Chondrocyte (in vitro differentiated cells): ENCODE measurements at places on chromosomes 12 and 14.

DNA sequence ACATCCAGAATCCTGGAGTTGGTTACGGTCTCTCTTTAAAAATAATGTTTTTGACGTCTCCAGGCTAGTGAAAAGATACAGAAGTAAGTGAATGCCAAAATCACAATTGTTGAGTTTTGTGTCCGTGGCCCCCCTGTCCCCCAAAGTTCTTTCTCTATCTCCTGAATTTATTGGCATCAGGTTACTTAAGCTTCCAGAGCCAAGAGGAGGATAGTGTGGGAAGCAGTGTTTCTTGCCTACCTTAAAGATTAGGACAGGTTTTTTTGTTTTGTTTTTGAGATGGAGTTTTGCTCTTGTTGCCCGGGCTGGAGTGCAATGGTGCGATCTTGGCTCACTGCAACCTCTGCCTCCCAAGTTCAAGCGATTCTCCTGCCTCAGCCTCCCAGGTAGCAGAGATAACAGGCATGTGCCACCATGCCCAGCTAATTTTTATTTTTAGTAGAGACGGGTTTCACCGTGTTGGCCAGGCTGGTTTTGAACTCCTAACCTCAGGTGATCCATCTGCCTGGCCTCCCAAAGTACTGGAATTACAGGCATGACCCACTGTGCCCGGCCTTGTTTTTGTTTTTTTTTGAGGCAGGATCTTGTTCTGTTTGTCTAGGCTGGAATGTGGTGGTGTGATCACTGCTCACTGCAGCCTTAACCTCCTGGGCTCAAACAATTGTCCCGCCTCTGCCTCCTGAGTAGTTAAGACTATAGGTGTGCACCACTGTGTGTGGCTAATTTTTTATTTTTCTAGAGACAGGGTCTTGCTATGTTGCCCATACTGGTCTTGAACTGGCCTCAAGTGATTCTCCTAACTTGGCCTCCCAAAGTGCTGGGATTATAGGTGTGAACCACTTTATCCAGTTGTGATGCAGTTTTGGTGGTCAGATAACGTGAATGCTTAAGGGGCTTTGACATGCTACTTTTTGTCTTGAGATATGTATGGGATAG, 5.4 kb downstream of the SRSF5 start:
- no peak for DNase-seq

- no peak for DNase-seq
Observed at GRCh38 chr12:6450869-6451347, 934 bp upstream of the TAPBPL start.

GRCh38 chr14:38186216-38186615, 21.5 kb upstream of the SSTR1 start:
- no peak for DNase-seq

DNA sequence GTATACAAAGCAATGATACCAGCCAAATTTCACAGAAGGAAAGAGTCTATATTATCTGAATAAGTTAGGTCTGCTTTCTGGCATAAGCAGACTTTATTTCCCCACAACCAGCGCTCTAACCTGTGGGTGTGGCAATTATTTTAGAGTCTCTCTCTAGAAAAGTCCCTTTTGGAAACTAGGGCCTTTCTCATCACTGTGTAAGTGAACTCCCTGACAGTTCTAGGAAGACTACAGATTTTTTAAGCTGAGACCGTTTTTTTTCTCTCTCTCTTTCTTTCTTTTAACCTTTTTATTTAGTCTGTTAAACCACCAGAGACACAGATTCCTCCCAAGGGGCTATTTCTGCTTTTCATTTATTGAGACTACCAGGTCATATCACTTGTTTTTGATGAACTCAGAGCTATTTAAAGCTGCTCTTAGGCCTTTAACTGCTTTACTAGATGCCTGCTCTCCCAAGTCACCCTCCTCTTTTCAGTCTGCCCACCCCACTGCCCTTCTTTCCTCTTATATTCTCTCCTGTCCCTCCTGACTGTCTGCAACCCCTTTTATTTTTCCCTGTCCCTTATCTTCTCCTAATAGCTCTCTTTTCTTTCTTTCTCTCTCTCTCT, 69.2 kb upstream of the ARHGAP5 start:
- no peak for DNase-seq

GRCh38 chr12:23585782-23586163, 363.7 kb downstream of the SOX5 start:
- no peak for DNase-seq

- DNase-seq, result no peak
Observed at GRCh38 chr14:38583471-38583870, 327.6 kb upstream of the CLEC14A start.

DNA sequence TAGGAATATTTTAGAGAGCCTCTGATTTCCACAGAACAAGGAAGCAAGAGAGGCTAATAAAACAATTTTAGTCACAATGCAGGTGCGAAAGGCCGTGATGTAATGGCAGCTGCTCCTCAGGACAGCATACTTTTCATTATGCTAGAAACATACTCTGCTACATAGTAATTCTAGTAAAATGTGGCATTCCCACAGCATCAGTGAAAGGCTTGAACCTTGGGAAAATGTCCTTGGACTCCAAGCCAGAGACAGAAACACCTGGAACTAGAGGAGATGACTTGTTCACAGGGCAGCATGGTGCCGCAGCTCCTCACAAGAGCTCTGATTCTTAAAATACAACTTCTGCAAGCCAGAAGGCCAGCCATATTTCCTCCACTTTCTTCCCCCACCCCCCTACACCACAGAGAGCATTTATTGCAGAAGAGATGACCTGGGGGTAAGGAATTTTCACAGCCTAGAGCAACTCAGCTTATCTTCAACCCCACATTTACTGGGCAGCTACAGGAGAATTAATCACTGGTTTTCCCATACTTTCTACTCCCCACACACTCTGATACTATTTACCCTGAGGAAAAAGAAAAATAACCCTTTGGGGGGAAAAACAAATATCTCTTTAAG, 15.8 kb downstream of the ABCC9 start:
- no peak for DNase-seq

- DNase-seq, result no peak
Observed at GRCh38 chr14:59020382-59020781, 168.1 kb upstream of the DAAM1 start.

DNA sequence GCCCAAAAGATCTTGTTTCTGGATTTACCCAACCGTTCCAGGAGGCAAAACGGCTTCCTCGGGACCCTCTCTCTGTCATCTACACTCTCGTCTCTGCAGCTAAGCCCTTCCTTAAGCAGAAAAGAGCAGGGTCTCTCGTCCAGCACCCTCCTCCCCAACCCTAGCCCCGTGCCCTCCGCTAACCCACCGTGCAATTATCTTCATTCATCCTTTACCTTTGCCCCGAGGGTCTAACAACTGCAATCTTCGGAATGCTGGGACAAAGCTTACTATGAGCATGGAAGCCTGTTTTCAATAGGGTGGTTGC, 276 bp upstream of the BMAL2 start:
- DNase-seq, result no peak

GRCh38 chr14:25516838-25517237, 466.9 kb upstream of the STXBP6 start:
- DNase-seq, result no peak

- no peak for DNase-seq
Observed at GRCh38 chr12:32568228-32568627, 110.9 kb upstream of the DNM1L start.

GRCh38 chr14:91997492-91997891, 42.4 kb downstream of the TRIP11 start:
- DNase-seq, result no peak

DNA sequence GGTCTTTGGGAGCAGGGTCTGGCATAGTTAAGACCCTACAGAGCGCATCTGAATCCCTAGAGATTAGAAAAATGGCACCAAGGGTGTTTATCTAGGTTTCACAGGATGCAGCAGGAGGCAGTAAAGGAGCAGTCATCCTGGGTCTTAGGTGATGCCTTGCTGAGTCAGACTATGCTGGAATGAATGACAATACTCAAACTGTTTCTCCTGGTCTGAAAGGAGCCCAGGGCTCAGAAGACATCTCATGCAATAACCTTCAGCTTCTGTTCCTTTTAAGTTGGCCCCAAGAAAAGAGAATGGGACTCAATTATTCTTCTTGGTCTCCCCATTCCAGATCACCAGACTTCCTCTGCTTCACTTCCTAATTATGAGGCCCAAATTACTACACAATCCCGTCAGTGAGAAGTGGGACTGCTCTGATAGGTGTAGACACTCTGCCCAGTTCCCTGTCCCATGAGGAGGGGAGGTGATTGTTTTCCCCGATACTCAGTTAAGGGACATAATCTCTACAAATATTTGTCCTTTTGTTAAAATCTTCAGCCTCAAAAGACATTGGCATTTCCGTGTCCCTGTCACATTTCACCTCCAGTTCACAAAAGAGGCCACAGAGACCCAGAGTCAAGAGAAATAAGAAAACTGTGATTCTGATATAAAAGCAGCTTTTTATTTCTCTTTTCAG, 14.8 kb upstream of the APOF start:
- no peak for DNase-seq

DNA sequence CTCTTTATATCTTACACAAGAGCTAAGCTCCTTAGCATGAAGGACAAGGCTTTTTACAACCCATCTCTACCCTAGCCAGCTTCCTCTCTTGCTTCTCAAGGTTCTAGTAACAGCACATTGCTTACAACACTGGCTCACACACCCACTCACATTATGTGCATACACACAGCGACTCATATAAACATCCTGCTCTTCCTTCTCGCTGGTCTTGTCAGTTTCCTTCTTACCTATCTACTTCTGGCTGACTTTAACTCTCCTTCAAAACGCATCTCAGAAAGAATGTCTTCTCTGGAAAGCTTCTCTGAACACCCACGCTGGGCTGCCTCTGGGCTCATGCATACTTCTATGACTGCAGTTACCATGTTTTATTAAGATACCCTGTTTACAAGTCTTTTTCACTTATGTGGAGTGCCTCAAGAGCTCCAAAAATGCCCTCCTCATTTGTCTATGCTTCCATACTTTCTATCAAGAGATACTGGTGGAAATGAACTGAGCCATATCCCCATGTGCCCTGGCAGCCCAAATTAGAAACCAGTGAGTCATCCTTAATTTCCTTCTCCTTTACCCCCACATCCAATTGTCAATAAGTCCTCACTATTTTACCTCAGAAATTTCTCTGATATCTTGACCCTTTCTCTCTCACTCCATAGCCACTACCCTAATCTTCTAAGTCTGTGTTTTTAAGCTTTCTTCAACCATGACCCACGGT, 126.9 kb upstream of the KRAS start:
- DNase-seq, result no peak

- peak; percentile 93 for DNase-seq
Observed at GRCh38 chr12:6532051-6532926, 2.0 kb upstream of the GAPDH start.

- DNase-seq, result no peak
Observed at GRCh38 chr14:61889914-61890351, 127.7 kb downstream of the SNAPC1 start.

DNA sequence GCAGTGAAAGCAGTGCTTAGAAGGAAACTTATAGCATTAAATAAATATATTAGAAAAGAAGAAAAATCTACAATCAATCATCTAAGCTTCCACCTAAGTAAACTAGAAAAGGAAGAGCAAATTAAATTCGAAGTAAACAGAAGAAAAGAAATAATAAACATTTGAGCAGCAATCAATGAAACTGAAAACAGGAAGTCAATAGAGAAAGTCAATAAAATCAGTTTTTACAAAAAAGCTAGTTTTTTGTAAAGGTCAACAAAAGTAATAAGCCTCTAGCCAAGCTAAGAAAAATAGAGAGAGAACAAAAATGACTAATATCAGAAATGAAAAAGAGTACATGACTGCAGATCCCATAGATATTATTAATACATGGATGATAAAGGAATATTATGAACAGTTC, 34.2 kb upstream of the KTN1 start:
- no peak for DNase-seq

GRCh38 chr12:110084314-110085015, 36.1 kb upstream of the C12orf76 start:
- DNase-seq, result no peak

DNA sequence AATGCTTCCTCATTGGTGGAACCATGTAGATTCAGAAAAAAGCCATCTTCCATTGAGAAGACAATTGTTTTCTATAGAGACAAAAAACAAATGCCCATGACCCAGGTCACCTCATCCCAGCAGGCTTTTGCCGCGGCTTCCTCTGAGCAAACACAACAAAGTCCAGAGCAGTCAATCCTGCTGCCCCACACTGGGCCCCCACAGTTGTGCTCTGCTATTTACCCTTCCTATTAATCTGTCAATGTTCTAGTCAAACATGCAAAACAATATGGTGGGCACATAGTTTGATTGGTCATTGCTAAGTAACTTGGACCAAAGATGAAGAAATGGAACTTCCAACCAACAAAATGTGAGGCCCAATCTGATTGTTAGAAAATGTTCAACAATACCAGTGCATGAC, 20.7 kb downstream of the C12orf42 start:
- no peak for DNase-seq

DNA sequence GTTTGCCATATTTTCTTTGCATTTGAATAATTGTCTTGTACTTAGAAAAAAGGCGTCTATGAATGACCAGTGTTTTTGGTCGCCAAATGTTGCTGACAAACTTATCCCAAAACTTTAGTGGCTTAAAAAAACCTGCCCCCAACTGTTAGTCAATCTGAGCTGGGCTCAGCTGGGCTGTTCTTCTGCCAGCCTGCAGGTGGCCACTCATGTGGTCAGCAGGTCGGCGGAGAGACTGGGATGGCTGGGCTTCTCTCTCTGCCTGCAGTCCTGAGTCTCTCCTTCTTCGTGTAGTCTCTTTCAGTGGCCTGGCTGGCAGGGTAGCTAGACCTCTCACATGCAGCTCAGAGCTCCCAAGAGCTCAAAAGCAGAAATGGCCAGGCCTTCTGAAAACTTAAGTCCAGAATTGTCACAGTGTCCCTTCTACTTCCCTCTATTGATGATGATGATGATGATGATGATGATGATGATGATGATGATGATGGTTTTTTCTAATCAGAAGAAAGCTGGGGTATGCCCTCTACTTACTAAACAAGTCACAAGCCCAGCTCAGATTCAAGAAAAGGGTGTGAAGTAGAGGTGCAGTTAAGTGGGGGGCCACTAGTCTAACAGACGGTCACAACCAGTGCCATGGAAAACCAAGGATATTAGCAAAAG, 87.9 kb downstream of the PTPN11 start:
- DNase-seq, result no peak

DNA sequence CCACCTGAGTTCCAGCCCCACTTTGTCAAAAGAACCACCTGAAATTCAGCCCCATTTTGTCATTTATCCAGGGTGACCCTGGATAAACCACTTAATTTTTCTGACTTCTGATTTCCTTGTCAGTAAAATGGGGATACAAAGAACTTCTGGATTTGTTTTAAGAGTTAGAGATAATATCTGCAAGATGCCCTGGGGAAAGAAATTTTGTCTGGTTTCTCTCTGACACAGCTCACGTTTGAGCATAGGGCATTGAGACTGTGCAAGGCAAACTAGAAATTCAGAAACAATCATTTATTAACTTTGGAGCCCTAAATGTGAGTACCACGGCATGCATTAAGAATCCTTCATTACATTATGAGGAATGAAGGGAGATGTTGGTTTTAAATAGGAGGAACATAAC, 37.2 kb downstream of the TMTC2 start:
- no peak for DNase-seq

DNA sequence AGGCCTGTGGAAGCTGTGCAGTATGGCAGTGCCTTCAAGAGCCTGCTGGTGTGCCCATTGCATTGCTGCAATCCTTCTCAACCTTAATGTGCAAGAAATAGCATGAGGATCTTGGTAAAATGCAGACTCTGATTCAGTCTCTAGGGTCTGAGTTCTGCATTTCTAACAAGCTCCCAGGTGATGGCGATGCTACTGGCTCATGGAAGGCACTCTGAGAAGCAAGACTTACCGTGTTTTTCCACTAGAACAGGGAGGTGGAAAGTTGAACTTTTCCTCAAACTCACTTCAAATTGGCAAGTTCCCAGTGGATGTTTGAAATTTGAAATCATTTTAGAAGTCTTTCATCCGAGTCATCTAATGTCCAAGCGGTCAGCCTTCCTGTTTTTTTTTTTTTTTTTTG, 55.5 kb downstream of the MYRFL start:
- no peak for DNase-seq

GRCh38 chr12:66331814-66332213, 29.5 kb downstream of the HELB start:
- DNase-seq, result no peak
